ENCODE measurements at places on chromosomes 12 and 14.

DNA sequence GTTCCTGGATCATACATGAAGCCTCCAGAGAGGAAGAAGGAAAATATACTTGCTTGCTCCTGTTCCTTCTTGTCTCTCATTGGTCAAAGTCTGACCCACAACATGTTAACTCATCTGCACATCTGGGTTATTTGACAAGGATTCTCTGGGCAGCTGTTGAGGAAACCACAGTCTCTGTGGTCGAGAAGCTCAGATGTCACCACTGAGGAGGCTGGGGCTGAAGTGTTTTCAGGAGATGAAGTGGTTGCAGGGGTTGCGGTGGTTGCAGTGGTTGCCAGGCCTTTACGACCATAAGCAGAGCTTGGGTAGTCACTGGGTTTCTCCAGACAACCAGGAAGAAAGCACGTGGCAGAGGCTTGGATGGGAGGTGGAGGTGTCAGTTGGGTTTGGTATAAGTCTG lies 265.0 kb upstream of the LRIG3 start:
- DNase-seq = no peak

- DNase-seq = no peak
Measured at GRCh38 chr12:66144791-66145754, 14.5 kb upstream of the LLPH start.

DNA sequence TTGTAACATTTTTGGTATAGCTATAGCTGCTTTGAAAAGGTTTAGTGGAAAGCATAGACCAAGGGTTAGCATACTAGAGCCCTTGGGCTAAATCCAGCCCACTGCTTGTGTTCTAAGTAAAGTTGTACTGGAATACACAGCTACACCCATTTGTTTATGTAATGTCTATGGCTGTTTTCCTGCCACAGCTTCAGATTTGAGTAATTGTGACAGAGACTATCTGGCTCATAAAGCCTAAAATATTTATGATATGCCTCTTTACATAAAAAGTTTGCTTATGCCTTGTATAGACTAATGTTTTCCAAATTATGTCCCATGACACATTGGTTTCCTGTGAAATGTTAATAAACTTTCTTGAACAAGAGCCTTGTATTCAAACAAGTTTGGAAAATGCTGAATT lies 234.8 kb upstream of the ATP2B1 start:
- no peak for DNase-seq

- DNase-seq = no peak
Measured at GRCh38 chr14:94052662-94053061, 26.5 kb downstream of the OTUB2 start.

- no peak for DNase-seq
Measured at GRCh38 chr14:73461478-73462047, 3.2 kb upstream of the NUMB start.

DNA sequence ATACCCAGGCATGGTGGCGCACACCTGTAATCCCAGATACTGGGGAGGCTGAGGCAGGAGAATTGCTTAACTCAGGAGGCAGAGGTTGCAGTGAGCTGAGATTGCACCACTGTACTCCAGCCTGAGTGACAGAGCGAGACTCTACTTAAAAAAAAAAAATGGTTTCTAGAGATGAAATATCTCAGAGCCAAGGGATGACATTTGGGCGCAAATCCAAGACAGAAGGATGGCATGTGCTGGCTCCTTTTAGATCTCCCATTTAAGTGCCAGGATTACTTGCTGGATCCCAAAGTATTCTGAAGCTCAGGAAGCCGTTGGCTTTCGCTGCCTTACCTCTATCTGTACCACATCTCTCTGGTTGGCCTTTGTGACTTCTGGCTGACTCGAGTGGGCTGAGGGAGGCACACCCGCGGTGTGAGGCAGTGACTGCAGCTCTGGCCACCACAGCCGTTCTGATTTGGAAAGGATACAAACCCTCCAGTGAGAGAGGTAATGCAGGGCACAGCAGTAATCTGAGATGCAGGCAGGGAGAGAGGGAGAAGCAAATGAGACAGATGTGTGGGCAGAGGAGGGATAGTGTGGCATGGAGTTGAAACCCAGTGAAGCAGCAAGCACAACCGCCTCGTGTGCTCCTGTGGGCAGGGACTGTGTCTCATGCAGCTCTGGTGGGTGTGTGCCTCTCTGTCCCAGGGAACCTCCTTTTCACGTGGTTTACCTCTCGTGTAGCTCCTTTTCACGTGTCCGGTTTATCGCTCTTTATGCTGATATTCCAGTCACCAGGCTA lies 4.9 kb downstream of the B4GALNT3 start:
- DNase-seq = no peak

DNA sequence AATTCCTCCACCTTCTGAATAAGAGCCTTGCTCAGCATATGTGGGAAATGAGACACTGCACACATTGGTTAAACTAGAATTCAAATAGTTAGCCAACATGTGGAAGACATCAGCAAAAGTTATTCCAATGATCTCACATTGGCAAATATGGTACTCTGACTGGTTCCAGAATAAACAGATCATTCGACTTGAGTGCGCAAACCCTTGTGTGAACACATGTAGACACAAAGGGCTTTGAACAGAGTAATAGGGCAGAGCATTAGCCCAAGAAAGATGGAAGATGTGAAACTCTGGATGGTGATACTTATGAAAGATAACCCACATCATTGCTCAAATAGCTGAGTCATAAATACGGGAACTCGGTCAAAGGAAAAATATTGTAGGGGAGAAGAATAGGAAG lies 1133.4 kb upstream of the SEL1L start:
- no peak for DNase-seq

DNA sequence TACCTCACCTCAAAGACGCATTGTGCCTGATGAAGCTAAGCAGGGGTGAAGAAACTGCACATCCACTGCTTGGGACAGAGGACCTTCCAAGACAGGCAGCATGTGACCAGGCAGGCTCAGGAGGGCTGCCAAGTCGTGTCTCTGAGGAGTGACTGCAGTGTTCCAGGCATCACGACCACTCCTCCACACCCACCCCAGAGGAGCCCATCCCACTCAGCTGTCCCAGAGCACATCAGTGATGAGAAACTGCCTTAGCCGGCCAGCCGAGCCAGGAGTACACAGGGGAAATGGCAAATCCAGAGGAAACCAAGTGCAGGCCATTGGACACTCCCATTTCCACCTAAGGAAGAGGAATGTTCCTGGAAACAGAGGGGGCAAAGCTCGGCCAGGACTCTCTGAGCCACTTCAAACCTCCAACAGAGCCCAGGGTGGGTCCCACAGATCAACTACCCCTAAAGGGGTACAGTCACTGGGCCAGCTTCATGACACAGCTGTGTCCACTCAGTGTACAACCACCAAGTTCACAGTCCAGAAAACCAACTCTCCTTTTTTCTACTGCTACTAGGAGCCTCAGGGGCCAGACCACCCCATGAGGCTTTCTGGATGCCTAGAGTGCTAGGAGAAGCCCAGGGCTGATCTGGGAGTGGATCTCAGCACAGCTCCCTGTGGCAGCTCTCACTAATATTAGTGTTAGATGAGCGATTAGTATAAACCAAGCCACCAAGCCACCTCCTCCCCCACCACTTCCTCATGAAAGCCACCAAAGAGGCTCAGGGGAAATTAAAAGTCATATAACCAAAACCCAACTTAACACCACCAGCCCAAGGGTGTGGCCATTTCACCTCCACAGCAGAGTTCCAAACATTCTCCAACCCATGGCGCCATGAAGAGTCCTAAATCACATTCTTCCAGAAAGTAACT lies 15.4 kb downstream of the PXN start:
- DNase-seq = no peak

GRCh38 chr12:130281153-130281799 lies 56.4 kb upstream of the PIWIL1 start:
- no peak for DNase-seq

- no peak for DNase-seq
Measured at GRCh38 chr14:20696764-20697163, 8.2 kb downstream of the ANG start.

DNA sequence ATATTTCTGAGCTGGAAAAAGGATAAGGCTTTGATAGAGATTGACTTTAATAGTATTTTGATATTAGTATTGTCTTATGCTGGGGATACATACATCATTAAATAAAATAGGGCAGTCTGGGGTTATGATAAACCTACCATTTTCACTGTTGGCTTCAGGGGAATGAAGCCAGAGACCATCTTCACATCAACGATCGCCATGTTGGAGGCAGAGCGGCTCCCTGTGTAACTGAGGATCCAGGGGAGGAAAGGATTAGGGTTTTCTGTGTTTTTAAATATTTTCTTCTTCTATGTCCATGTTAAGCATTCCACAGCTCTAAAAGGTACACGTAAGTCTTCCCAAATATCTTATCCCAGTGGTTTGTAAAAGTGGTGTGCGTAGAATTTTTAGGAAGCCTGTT lies 45.4 kb downstream of the A2M start:
- no peak for DNase-seq

Measured in NCI-H1048 (cell line).